ENCODE measurements at places on chromosomes 5 and 9. TPM values are rescaled to one million over a fixed set of nuclear protein-coding genes. Genes with fewer than 3 reads are reported as not detected.

The CSF2 gene
- not detected for total RNA-seq

The C1QTNF2 gene
- 2.0 TPM for total RNA-seq

The CTNNAL1 gene
- total RNA-seq = 7.3 TPM

The C7 gene
- total RNA-seq = 8.2 TPM

The SPATA31E1 gene
- total RNA-seq = not detected

GRCh38 chr9:23855873-23856604 lies 30.0 kb upstream of the ELAVL2 start:
- DNase-seq = no peak

GRCh38 chr5:158546748-158547147 lies 553.0 kb downstream of the EBF1 start:
- DNase-seq = no peak

GRCh38 chr5:120624021-120624563 lies 160.0 kb downstream of the PRR16 start:
- DNase-seq = no peak

DNA sequence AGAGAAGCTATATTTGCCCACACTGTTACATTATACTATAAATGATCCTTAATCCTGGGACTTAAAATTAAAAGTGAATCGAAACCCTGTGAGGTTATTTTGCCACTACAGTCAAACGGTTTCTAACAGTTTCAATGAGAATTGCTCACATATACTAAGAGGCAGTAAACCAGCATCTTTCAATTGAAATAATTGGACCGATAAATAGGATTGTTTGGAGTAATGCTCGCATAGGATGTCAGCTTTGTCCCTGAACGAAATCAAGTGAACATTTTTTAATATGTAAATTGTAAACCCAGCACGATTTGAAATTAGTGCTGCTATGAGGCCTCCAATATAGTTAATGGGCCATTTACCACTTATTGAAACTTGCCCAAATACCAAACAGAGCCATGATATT lies 60.5 kb downstream of the ELAVL2 start:
- DNase-seq = no peak

- no peak for DNase-seq
These were observed 25.3 kb downstream of the EFCAB9 start for GRCh38 chr5:172219296-172219695.

DNA sequence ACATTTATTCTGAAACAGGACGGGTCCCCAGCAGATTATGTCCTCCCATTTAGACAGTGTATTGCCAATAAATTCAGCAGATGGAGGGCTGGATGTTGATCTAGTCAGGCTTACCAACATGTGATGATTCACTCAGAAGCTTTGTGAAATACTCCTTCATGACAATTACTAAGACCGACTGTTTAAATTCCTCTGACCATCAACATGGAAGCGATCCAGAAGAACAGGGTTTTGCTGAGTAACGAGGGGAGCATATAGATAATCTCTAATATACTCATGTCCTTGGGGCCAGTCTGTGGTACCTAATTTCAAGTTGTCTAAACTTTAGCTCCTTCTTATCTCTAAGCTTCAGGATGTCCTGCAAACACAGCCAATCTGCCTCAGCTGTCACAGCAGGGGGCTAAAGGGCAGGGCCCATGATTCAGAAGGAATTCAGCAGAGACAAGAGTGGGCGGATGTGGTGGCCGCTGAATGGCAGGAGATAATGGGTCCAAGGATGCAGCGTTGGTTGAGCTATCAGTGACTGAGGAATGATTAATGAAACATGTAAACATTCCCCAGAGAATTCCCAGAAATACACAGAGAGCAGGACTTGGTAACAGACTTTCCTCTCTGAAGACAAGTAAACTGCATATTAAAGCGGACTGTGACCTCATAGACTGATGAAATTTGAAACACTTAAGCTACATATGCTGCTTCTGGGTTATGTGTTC lies 109.4 kb downstream of the ANKRD55 start:
- DNase-seq = peak; percentile 18

GRCh38 chr5:140336388-140336787 lies 10.0 kb downstream of the HBEGF start:
- no peak for DNase-seq

GRCh38 chr9:114002271-114002985 lies 75.7 kb downstream of the AMBP start:
- DNase-seq = no peak

- DNase-seq = no peak
These were observed 76.8 kb downstream of the RNF130 start for GRCh38 chr5:179994583-179995323.

- DNase-seq = peak; percentile 26
These were observed 1.3 kb upstream of the ANKRD18A start for GRCh38 chr9:38621434-38622287.

DNA sequence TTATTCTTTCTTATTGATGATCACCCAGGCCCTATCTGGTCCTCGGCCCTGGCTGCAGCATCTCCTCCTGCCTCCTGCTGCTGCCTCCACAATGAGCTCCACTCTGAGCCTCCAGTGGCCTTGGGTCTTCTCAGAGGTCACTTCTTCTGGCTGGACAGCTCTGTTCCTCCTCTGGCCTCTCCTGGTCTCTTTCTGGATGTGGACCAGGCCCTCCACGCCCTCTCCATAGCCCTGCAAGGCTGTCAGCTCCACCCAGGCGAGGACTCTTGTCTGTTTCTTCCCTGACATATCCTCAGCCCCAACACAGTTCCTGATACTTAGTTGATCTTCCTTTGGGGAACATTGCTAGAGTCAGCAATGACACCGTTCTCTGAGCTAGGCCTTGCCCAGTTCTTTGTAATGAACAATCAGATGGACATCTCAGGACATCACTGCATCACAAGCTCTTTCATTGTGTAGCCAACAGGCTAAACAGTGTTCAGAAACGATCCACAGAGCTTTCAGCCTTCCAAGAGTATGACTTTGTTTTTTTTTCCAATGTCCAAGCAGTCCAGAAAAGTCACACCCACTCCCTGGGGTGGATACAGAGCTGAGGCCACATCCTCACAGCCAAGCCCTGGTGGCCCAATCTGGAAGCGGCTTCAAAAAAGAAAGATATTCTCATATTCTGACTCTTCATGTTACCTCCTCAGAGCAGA lies 62.5 kb upstream of the DNAH5 start:
- DNase-seq = no peak

GRCh38 chr5:161266954-161267353 lies 279.6 kb downstream of the GABRB2 start:
- no peak for DNase-seq

DNA sequence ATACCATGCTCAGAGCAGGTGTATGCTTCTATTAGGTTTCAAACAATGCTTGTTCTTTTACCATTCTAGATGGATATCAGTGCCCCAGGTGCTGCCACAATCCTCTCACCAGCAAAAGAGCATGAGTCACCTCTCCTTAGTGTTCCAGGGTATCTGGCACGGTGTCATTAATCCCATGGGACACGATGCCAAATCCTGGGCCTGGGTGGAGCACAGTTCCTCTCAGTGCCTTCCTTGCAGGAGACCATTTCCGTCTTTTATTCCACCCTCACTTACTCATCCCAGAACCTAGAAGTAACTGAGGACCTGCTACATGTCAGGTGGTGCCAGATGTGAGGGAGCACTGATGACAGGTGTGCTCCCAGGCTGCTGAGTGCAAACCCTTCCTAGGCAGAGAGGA lies 1.3 kb upstream of the OR13J1 start:
- DNase-seq = no peak

All from frontal cortex (tissue), 4 donors.